ENCODE measurements at places on chromosomes 7 and 10.

DNA sequence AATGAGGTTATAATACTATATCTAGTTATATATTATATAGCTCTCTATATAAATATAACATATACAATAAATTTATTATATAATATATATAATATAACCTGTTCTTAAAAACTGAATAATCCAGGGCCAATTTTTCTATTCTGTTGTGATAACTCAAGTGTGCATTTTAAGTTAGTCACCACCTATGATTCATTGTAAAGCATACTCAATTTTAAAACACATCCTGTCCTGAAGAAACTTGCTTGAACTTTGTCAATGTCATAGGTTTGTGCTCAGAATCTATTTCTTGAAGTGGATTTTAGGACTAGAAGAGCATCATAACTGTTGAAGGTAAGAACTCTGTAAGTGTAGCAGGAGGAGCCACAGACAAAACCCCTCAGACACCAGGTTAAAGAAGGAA, 1209.8 kb downstream of the REEP3 start:
- DNase-seq, result no peak

- no peak for DNase-seq
Measured at GRCh38 chr10:108849688-108850087, 1073.6 kb downstream of the XPNPEP1 start.

DNA sequence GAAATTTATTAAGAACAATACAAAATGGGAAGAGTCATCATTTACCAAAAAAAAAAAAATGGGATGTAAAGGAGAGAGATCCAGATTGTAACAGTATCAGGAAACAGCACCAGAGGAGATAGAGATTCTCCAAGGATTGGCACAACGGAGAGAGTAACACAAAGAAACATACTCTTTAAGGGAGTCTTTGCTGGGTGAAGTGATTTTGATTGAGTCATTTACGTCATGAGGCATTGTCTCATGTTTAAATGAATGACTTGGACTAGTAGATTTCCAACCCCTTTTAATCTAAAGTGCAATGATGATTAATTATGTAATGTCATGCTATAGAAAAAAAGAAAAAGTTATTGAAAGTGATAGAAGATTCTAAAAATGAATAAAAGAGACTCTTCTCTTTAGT, 68.8 kb downstream of the ITGB8 start:
- DNase-seq, result no peak

GRCh38 chr10:23035569-23035968, 59.8 kb upstream of the MSRB2 start:
- no peak for DNase-seq

- DNase-seq, result no peak
Measured at GRCh38 chr10:49742683-49743463, 19.2 kb downstream of the OGDHL start.

DNA sequence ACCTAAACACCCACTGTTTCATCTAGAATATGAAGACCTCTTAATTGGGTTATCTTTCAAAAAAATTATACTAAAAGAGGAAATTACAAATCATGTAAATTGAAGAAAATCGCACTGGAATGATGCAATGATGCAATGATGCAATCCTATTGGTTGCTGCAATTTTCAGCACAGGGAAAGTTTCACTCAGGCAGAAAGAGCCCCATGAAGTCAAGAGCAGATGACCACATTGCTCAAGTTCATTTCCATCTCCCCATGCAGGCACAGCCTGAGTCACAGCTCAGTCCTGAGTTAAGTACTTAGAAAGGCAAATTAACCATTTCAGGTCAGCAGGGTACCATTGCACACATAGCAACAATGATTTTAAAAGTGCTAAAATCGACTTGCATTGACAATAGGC, 180.3 kb upstream of the MYO3A start:
- DNase-seq, result peak; percentile 11

GRCh38 chr7:17136126-17136525, 162.3 kb upstream of the AHR start:
- DNase-seq, result no peak

DNA sequence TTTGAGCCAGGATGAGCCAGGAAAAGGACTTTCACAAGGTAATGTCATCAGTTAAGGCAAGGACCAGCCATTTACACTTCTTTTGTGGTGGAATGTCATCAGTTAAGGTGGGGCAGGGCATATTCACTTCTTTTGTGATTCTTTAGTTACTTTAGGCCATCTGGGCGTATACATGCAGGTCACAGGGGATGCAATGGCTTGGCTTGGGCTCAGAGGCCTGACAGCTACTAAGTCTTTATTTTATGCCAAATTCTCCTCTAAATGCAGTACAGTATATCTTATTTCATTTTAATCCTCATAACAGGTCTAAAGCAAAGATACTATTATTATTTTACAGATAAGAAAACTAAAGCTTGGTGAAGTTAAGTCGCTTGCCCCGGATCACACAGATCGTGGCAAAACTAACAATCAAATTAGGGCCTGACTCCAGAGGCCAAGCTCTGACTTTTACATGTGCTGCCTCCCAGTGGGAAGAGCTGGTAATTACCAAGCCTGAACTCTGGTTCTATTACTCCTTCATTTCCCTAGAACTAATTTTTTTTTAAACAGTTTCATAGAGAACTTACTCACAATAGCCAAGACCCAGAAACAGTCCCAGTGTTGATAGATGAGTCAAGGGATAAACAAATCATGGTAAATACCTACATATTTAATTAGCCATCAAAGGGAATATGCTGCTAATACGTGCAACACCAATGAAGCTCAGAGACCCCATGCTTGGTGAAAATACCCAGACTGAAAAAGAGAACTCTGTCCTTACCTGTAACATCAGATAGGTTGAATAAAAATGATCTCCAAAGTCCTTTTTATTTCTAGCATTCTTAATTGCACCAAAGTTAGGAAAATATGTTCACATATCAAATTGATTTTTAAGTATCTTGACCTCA, 35.4 kb downstream of the C7orf25 start:
- peak; percentile 55 for DNase-seq

DNA sequence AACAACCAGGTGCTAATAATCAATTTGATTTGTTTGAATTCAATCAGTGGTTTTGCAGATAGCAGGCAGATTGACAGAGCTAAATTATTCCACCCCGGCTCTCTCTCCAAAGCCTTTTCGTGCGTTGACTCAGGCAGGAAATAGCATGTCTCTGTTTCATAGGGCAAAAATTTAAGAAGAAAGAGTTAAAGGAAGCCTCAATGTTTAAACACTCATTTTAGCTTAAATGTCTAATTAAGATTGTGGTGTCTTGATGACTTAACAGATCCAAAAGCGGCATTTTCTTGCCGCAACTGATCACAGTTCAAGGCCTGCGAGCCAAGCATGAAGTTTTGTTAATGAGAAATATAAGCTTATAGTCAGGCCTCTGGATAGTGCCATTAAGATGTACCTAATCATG, 1051.1 kb upstream of the AUTS2 start:
- DNase-seq, result peak; percentile 43

DNA sequence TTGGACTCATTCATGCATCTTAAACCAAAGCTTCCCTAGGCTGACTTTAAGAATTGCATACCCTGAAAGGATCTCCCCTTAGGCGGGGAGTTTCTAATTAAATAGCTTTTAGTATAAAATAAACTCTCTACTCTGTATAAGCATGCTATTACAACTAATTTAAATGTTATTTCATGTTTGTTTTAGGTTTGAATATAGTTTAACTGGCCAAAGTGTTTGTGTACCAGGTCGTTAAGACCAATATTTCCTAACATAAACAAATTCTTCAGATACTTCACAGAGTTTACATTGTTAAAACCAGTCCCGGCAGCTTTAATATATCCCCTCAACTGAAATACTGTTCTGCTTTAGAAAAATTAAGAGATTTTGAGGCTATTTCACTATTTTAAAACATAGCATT, 2.3 kb downstream of the GLI3 start:
- no peak for DNase-seq

- no peak for DNase-seq
Measured at GRCh38 chr10:75838486-75838885, 407.1 kb downstream of the LRMDA start.

DNA sequence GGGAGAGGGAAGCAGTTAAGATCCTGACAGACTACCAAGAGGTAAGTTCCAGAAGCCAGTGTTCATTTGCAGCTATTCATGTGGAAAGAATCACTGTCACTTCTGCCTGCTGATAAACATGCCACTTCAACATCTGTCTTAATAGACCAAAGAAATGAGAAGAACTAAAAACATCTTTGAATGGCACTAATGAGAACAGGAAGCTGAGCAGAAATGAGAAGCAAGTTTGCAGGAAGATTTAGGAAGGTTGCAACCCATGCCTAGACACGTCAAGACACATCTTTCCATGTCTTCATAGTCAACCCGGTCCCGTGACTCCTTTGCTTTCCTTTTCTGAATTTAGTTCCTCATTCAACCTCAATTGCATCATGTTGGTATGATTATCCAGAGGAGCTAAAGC, 180.0 kb downstream of the PDE1C start:
- DNase-seq, result no peak

DNA sequence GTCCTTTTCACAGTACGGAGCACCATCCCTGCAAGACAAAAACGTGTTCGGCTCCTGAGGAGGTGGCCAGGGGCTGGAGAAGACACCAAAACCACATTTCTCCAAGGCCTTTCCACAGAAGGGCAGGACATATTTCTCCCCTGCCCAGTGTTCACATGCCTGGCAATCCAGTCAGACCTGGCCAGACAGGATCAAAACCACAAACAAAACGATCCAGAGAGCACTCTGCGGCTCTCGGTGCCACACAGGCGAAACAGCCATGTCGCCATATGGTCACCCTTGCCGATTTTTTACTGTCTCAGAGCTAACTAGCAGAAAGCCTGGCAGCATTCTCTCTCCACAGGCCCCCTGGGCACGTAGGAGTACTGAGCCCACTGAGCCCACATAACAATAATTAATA, 113.0 kb downstream of the ABLIM1 start:
- no peak for DNase-seq

DNA sequence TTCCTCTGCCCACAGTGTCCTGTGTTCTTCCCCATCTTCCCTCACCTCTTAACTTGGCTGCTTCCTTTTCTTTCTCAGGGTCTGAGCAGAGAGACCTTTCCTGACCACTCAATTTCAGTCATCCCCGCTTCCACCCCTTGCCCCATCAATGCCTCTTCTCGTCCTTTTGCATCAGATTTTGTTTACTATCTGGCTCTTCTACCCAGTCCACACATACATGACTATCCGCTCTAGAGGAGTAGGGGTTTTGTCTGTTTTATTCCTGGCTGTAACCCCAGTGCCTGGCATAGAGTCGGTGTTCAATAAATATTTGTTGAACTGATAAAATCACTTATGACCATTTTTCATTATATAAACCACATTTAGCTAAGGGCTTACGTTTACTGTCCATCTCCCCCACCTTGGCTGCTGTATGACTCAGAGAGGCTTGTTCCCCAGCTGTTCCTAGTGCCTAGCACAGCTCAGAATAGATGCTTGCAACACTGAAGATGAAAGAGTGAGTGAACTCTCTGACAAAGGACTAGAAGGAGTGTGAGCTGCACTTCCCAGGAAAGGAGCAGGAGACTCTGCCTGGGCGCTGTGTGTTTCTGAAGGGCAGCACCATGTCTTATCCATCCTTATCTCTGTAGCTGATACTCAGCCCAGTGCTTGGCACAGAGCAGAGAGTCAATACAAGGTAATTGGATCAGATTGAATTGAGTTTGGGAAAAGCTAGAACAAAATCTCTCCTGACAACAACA, 21.9 kb downstream of the ARID5B start:
- DNase-seq, result peak; percentile 56

DNA sequence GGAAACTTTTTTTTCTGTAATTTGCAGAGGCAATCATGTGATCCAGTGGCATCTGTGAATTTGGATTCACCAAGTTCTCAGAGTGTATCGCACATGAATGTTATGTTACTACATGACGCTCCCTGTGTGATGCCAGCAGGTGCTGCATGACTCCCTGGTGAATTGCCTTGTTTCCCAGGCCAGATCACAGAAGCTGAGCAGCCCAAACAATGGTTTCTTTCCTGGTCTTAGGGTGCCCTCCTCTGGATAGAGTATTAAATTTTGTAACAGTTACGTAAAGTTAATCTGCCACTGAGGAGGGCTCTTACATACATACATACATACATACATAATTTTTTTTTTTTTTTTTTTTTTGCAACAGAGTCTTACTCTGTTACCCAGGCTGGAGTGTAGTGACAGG, 3.6 kb downstream of the ZSCAN21 start:
- DNase-seq, result peak; percentile 76

- peak; percentile 2 for DNase-seq
Measured at GRCh38 chr10:25522946-25523608, 348.3 kb downstream of the GPR158 start.

DNA sequence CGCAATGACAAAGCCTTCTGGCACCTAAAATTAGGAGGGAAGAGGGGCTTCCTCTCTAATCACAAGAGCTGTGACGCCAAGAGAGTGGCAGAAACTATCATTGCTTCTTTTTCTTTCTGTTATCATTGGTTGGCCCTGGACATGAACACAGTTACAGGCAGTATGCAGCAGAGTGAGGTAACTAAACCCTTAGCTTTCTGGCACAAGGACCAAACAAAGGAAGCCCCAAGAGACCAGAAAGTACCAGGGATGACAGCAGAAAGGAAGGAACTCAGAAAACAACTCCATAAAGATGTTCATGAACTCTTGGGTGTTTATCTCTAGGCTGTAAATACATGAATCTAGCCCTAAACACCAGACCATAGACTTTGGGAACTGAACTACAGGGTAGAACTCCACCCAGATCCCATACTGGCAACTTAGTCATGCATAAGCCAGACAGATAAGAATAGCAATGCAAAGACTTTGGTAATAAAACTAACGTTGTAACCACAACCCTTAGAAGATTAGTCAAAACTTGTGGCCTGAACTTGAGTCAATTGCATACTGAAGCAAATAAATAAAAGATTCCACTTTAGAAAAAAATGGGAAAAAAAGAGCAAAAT, 195.7 kb upstream of the PTN start:
- peak; percentile 92 for DNase-seq

GRCh38 chr10:18753312-18753895, 94.2 kb downstream of the ARL5B start:
- no peak for DNase-seq

- DNase-seq, result no peak
Measured at GRCh38 chr10:96176985-96177384, 46.9 kb downstream of the ZNF518A start.

- DNase-seq, result no peak
Measured at GRCh38 chr7:2251381-2251780, 9.4 kb downstream of the NUDT1 start.

DNA sequence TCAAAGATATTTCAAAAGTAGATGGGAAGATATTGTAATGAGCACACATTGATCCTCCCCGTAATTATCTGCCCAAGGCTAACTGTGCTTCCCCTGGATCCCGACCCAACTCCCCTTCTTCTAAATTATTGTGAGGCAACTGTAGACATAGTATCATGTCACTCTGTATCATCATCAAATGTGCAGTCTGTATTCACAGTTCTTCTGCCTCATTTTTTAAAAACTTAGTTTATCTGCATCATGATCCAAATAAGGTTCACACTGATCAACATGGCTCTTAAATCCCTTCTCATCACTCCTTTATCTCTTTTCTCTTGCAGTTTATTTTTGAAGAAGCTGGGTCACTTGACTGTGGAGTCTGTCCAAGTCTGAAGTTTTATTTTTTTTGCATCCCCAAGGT, 27.5 kb downstream of the CDCA7L start:
- DNase-seq, result no peak

- DNase-seq, result no peak
Measured at GRCh38 chr7:11587048-11587447, 244.9 kb downstream of the THSD7A start.

GRCh38 chr10:126599949-126600682, 70.4 kb downstream of the C10orf90 start:
- DNase-seq, result no peak
